ENCODE measurements at places on chromosomes 4 and X.

GRCh38 chr4:25171201-25171865 lies 11.1 kb upstream of the SEPSECS start:
- DNase-seq: no peak

GRCh38 chr4:38762560-38762959 lies 20.2 kb downstream of the TLR10 start:
- no peak for DNase-seq

GRCh38 chrX:85505801-85506200 lies 126.3 kb upstream of the POF1B start:
- DNase-seq: no peak

DNA sequence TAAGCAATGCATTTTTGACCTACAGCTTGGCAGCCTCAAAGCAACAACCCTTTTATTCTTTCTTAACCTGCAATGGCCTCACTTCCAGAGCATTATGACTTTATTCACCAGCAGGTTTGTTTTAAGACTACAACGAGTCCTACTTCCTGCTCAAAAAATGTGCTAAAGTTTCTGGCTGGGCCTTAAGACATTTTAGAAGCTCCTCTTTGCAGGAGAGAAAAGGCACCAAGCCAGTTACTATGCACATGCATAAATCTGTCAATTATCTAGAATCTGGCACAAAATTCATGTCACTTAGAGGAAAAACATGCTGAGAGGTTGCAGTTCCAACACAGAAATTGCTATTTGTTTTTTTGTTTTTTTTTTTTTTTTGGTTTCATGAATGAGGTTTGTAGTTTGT lies 223.0 kb upstream of the EPHA5 start:
- DNase-seq: no peak

All from activated CD4-positive, alpha-beta T cell treated with anti-CD3 and anti-CD28 coated beads for 4 hours (primary cell).